Spleen (tissue), 13 donors: ENCODE measurements at places on chromosomes 6 and 20. TPM values are rescaled to one million over a fixed set of nuclear protein-coding genes. Genes with fewer than 3 reads are reported as not detected.

- DNase-seq: no peak
- peaks cover 64% of the 10 kb centered on the region for H3K4me1 ChIP-seq
- peaks cover 36% of the 10 kb centered on the region for H3K36me3 ChIP-seq
- H3K27me3 ChIP-seq: no peaks in the 10 kb centered on the region
- no peak overlapping the region for H3K27ac ChIP-seq
- no peak overlapping the region for H3K4me3 ChIP-seq
These were observed 40.2 kb downstream of the TOP1 start for GRCh38 chr20:41068806-41069205.

GRCh38 chr6:38136547-38136946 is 317.0 kb downstream of the ZFAND3 start:
- H3K27ac ChIP-seq: no peak overlapping the region
- H3K27me3 ChIP-seq: no peaks in the 10 kb centered on the region
- no peaks in the 10 kb centered on the region for H3K4me1 ChIP-seq
- no peaks in the 10 kb centered on the region for H3K36me3 ChIP-seq
- no peak overlapping the region for H3K4me3 ChIP-seq
- no peak for DNase-seq

Gene LTB
- total RNA-seq: 162 TPM

Gene FGD2
- total RNA-seq: 383 TPM
